ENCODE measurements at places on chromosomes 6 and 20.

GRCh38 chr6:167424700-167425099 is 99.8 kb downstream of the TTLL2 start:
- no peak for DNase-seq

DNA sequence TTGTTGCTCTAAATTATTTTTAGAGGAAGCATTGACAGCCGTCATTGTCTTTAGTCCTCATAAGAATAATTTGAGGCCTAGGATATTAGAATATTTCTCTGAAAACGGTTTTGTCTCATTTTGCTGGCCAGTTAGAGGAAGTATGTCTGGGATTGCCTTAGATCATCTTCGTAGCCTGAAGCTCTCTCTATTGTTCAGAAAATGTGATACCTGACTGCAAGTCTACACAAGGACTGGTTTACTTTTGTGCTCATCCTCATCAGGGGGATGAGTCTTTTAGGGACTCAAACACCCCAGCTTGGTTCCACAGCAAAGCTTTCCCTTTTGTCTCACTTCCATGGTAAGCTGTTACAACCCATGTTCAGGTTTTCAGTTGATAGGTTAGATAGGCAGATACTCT is 141.8 kb downstream of the FARS2 start:
- no peak for DNase-seq

DNA sequence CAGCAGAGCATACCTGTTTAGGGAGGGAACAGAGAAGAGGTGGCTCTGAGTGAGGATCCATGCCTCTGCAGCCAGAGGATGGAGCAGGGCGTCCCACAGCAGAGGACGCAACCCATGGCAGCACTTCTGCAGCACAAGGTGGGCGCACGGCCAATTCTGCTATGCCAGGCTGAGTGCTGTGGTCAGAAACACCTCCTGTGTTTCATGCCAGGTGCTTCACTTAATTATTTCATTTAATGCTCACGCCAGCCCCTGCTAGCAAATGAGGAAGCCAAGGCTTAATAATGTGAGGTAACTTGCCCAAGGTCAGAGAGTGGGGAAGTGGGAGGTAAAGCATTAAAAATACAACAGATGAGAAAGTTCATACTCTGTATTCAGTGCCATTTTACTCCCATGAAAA is 68.5 kb upstream of the PTGIS start:
- no peak for DNase-seq

- DNase-seq = no peak
Observed at GRCh38 chr20:19012676-19013075, 199.1 kb downstream of the SCP2D1 start.

GRCh38 chr6:14873781-14874441 is 372.0 kb upstream of the JARID2 start:
- no peak for DNase-seq

GRCh38 chr20:10481676-10482075 is 46.6 kb downstream of the SLX4IP start:
- DNase-seq = no peak

- no peak for DNase-seq
Observed at GRCh38 chr6:69392745-69393144, 404.1 kb downstream of the LMBRD1 start.

DNA sequence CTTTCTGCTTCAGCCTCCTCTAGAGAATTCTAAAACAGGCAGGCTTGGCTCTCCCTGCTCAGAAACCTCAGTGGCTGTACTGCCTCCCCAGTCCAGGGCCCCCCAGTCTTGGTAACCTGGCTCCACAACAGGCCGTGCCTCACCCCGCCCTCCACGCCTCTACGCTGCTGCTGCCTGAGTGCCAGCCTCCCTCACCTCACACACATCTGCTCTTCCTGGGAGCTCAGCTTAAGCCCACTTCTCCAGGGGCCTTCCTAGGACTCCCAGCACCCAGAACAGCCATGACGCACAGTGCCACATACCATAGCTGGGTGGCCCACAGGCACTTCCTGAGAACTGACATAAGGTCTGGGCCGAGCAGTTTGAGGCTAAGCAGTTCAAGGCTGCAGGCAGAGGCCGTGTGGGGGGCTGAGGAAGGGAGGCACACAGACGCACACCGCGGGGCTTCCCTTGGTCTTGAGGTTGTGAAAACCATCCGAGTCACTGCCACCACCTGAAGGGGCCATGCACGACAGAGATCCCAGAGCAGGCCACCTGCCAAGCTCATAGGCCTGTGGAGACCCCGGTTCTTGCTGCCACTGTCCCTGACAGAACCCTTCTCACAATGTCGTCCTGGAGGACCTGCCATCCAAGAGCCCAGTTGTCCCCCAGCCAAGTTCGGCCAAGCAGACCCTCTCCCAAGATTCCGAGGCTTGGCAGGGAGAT is 42.6 kb downstream of the DSTN start:
- no peak for DNase-seq

- no peak for DNase-seq
Observed at GRCh38 chr6:68182386-68182785, 452.7 kb upstream of the ADGRB3 start.

GRCh38 chr20:59434960-59435359 is 134.5 kb downstream of the EDN3 start:
- DNase-seq = no peak

DNA sequence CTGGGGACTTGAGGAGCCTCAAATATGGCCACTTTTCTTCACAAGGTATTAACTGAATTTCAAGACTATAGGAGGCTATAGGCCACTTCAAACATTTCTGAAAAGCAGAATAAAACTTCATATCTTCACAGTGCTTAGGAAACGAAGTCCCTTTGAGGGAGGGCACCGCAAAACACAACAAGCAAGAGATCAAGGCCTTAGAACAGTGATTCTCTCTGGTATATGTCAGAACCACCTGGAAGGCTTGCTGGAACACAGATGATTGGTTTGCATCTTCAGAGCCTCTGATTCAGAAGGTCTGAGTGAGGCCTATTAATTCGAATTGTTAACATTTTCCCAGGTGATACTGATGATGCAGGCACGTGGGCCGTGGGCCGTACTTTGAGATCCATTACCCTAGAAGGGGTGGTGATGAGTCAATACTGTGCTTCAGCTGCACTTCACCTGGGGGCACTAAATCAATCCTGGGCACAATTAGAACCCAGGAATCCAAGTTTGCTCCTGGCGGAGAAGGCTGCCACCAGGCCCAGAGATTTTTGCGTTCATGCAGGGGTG is 10.7 kb downstream of the SUN5 start:
- no peak for DNase-seq

DNA sequence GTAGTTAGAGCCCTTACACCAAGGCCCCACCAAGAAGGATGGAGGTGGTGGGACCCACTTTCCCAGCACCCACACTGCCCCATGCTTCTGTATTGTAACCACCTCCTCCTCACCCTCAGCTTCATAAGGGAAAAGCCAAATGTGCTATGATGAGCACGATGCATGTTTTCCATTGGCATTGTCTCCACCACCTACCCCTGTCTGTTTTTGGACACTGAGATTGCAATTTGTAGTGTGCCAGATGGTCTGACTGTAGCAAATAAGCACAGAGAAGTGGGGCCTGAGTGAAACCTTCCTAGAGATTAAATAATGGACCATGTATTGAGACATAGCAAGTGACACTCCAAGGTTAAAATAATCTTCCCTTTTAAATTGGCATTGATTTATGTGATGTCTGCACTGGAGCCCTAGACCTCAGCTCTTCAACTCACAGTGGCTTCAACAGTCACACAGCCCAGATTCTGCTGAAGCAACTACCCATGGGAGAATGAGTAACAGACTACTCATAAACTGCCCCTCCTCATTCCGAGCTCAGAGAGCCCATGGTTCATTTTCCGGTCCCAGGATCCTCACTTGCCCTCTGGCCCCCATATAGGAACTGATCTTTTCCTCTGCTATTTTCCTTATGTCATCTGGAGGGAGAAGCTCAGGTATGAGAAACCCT is 177.9 kb downstream of the COL9A1 start:
- no peak for DNase-seq

- DNase-seq = no peak
Observed at GRCh38 chr6:4559281-4559875, 216.8 kb upstream of the CDYL start.

DNA sequence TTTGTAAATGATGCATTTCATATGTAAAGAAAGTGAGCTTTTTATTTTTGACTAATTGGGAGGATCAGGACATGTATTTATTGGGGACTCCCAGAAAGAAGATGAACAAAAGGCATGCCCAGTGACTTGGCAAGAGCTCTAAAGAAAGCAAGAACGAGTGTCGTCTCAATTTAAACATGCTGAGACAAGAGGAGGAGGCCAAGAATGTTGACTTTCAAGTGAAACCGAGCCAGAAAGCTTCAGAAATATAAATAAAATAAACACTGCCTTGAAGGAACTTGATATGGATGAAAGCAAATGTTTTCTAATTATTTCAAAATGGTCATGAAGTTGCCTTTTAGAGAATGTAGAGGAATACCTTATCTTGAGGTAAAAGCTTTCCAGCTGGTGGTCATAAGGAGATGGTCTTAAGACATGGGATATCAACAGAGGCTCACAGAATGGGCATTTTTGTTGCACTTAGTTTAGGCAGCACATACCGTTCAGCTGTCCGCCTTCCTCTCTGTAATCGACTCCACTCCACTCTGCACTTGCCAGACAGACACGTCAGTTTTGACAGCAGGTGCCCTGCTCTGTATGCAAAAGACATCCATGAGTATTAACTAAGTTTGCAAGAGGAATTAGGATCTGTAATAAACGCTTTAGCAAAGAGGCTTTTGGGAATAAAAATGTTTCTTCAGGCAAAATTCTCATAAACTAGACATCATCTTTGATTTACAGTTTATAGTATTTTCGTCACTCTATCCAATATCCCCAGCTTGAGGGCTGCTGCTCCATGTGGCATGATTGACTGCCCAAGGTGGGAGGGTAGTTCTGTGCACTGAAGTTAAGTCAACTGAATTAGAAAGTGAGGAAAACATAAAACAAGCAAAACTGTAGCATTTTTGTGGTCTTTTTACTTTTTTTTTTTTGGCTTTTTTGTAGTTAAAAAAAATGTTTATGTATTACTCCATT is 613.1 kb downstream of the PKHD1 start:
- DNase-seq = no peak

- no peak for DNase-seq
Observed at GRCh38 chr20:25864326-25864962, 167.8 kb upstream of the ZNF337 start.

DNA sequence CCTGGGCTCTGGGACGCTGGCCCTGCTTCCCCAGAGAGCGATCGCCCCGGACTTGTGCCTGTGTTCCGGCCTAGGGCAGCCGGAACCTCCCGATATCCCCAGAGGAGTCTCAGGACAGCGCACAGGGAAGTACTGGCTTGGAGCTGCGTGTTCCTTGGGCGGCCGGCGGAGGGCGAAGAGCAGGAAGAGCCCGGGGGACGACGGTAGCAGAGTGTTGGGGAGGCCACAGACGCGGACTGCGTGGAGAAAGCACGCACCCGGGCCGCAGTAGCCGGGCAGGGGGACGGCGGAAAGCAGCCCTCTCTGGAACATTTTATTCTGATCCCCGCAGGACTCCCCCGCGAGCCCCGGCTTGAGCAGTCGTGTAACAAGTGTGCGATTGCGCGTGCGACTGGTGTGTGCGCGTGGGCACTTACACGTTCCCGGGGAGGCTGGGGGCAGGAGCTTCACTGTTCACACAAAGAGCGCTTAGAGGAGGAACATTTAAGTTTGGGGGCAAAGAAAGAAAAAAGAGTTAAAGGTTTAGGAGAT is 36.1 kb downstream of the NCR2 start:
- DNase-seq = no peak

- DNase-seq = no peak
Observed at GRCh38 chr6:90610301-90610750, 23.5 kb upstream of the MAP3K7 start.

DNA sequence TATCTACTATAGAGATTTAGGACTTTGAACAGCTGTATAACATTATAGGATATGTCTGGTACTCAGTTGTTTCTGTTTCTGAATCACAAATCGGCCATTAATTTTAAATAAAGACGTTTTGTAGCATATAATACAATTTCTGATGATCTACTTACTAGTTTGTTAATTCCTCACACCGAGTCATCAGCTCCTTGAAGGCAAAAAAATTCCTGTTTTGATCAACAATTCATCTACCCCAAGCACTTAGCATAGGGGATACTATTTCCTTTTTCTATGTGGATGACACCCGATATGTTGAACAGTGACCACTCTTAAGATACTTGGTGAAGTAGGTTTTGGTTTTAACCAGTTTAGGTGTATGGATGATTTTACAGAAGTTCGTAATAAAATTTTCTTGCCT is 107.3 kb downstream of the NCOA3 start:
- no peak for DNase-seq

DNA sequence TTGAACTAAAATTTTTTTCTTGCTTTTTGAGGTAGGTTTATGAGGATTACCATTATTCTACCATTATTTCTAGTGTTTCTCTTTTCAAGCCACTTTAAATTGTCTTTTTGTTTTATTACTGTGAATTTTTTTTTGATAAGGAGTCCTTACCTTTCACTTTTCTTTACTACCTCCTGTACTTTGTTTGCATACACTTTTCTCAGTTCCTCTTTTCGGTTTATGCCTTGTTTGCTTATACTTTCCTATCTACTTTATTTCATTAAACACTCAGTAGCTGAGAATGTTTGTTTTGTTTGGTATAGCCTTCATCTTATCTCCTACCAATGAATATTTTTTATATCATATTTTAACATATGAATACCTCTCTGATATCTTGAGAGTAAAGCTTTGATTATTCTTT is 147.9 kb downstream of the TFAP2B start:
- no peak for DNase-seq

- no peak for DNase-seq
Observed at GRCh38 chr6:120108061-120108795, 758.7 kb upstream of the MAN1A1 start.

DNA sequence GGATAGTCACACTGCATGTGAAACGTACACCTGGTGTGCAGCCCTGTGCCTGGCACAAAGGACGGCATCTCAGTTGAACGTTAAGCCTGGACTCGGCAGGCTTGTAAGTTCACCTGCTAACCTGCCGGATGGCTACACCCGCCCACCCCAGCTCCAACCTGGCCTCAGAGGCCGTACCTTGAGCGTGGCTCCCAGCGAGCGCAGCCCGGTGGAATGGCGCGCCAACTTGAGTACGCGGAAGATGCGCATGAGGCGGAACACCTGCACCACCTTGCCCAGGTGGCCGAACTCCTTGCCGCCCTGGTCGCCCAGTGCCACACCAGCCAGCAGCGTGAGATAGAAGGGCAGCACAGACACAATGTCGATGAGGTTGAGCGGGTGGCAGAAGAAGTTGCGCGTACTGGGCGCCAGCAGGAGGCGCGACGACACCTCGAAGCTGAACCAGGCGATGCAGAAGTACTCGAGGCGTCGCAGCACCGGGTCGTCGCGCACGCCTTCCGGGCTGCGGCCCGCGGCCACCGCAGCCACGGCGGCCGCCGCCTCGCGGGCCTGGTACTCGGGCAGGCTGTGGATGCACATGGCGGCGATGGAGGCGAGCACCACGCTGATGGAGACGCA is 3.3 kb downstream of the KCNS1 start:
- no peak for DNase-seq

- DNase-seq = no peak
Observed at GRCh38 chr6:162952423-162952822, 224.6 kb downstream of the PACRG start.

Measured in cortex of kidney (tissue), 1 donor.